ENCODE measurements at places on chromosomes 12 and 14. TPM values are rescaled to one million over a fixed set of nuclear protein-coding genes. Genes with fewer than 3 reads are reported as not detected.

ATF1 gene
- 41.7 TPM for total RNA-seq

RTN1 gene
- total RNA-seq = 15.9 TPM

KRT83 gene
- total RNA-seq = not detected

MIA2 gene
- total RNA-seq = 46.1 TPM

RBMS2 gene
- 41.0 TPM for total RNA-seq

- no peak for DNase-seq
These were observed 373.6 kb downstream of the EMP1 start for GRCh38 chr12:13570005-13570694.

GRCh38 chr14:95516554-95517181, at the start of gene SYNE3:
SYNE3 (minus strand) TSS chr14:95516650; CDS start chr14:95475821, 40,829 bp downstream.
- DNase-seq = peak; percentile 81

- DNase-seq = peak; percentile 41
These were observed 1.5 kb downstream of the PDZRN4 start for GRCh38 chr12:41189395-41190251.

DNA sequence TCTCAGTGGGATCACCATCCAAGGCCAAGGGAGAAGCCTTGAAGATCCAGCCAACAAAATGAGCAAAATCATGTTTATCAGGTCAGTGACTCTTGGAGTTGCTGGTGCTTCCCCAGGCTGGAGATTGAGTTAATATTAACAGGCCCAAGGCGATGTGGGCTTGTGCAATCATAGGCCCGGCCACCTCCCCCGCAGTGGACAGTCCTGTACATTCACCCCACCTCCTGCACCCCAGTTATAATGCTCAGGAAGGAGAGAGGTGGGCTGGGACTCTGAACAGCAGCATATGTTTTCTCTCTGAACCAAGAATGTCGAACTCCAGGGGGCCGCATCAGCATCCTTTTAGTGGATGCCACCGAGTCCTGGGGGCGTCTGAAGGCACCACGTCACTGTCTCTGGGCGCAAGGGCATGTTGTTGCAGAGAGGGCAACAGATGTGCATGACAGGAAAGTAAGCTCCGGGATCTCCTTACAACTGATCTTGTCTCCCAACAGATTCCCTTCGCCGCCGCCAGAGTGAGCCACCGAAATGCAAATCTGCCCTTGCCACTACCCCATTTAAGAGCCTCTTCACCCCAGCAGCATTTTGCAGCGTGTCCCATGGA, 32.2 kb upstream of the SERPINA6 start:
- DNase-seq = peak; percentile 53

DNA sequence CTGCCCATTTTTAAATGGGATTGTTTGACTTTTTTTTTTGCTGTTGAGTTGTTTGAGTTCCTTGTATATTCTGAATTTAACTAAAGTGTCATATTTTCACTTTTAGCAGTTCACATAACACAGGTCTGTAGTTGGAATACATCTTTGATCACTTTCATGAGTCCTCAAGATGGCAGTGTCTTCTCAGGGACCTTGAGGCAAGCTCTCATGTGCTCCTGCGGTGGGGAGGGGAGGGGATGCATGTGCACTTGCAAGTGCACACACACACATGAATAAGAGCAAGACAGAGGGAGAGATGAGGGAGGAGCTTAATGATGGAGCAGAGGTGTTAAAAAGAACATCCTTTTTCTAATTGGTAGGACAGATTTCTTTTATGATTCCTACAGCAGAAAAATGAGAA, 291.4 kb upstream of the OR4E1 start:
- DNase-seq = no peak

GRCh38 chr12:47422611-47423010, 283.2 kb downstream of the RPAP3 start:
- DNase-seq = no peak

DNA sequence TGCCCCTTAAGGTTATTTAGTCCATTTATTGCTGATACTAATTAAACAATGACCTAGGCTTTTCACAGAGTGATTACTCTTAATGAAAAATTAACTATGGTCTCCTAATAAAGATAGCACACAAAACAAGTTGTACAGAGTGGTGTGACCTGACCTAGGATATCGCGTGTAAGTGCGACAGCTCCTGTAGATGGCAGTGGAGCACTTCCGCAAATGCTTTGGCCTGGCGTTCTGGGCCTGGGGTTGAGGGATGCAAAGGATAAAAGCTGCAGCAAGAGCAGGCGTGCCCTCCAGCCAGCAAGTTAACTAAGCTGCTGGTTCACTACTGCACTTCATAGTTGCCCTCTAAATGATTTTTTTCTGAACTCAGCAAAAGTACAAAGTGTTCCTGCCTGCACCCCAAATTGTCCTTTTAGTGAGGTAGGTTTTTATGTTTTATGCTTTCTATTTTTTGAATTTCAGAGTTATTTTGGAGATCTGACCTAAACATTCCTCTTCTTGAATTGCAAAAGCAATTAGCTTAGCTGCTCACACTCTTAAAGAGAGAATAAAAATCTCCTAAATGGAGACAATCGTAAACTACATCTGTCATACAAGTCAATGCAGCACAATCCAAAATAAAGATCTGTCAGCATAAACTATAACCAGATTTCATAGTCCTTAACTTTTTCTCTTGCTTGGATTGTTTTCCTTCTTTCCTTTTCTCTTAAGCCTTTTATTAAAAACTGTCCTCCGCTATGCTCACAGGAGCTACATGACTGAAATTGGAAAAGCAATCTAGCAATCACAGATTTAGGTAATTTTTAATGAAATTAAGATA, 379.6 kb downstream of the LRIG3 start:
- peak; percentile 53 for DNase-seq

- DNase-seq = no peak
These were observed 102.3 kb downstream of the SLC25A47 start for GRCh38 chr14:100425429-100425827.

DNA sequence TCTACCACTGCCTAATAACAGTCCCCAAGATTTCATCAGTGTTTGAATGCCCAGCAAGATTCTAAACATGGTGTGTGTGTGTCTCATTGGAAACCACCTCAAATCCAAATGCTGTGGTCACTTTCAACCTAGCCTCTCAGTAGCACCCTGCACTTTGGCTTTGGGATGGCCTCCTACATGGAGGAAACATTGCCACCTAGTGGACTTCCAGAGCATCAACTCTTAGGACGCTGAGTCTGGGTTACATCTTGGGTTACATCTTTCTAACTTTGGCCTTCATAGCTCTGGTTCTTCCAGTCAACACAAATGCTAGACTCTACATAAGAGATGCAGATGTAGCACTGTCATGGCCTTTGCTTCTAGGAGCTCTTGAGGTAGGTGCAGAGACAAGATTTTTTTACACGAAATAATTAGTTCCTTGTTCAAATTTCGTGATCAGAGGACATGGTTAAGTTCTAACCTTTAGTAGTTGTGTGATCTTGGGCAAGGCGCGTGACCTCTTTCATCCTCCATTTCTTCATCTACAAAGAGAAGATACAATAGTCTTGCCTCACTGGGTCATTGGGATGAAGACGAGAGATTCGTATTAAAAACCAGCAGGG, 113.5 kb upstream of the VASH1 start:
- no peak for DNase-seq

DNA sequence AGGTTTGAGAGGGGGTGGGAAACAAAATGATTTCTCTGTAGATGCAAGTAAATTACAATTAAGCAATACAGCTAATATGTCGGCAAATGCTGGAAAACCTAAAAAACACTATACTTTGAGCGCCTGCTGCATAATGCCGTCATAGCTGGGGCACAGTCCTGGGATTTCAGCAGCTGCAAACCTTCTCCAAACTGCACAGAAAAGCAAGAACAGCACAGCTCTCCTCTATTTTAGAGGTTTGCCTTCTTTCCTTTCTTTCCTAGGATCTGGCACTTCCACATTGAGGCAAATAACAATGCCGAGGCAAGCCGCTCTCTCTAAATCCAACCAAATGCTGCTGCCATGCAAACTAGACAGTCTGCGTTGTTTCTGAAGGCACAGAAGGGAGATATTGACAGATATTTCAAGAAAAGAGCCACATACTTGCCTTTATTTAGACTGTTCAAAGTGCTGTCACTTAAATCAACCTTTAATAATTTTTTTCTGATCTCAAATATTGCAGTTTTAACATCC, 287.1 kb upstream of the G2E3 start:
- DNase-seq = no peak

GRCh38 chr12:3219233-3219632, 142.1 kb downstream of the TSPAN9 start:
- no peak for DNase-seq

DNA sequence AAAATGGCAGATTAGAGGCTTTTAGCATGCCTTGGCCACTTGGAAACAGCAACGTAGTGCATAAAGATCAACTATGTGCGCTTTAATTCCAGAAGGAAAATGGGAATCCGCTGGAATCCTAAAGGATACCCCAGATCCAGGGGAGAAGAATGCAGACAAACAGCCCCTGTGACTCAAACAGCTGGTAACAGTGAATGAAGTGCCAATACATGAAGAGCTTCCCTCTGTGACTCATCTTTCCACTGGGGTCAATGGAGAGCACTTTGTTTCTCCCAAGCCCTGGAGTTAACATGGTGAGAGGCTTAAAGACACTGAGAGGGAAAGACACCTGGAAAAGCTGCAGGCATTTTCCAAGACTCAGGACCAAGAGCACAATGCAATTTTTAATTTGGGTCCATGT, 263.1 kb downstream of the CEP128 start:
- DNase-seq = no peak

GRCh38 chr14:60968671-60969070, 12.2 kb downstream of the TRMT5 start:
- DNase-seq = no peak

Measured in mucosa of descending colon (tissue), 3 donors.